ENCODE measurements at places on chromosomes 7 and 10.

DNA sequence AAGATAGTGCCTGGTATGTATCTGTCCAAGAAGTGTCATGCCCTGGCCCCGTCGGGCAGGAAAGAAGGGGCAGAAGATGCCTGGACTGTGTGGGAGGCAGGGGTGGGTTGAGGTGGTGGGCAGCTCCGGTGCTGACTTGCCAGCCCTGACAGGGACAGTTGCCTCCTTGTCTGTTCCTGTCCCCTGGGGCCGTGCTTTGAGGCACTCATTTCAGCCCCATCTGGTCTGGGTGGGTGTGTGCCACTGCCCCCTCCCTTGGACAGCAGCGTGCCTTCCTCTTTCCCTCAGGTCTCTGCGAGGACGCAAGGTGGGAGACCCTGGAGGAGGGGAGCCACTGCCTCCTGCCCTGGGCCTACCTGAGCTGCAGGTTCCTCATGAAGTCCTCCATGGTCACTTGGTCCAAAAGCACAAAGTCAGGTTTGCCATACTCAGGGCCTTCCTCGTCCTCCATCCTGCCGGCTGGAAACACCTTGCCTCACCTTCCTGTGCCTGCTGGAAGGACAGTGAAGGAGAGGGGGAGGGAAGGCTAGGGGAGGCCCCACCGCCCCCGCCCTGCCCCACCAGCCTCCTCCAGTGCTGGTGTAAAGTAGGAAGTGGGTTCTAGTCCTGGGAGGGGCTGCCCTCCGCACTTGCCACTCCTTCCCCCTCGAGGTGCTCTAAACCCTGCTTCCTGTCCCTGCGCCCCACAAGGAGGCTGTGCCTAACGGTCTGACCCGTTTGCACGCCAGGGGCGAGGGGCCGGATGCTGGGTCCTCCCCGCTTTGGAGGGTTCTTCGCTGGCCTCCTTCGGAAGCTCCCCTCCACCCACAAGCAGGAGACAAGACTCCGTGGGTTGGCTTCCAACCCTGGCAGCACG, at the start of gene MYO1G:
Gene MYO1G, minus strand, starts transcription at position 505 of the 856 bp plus-strand sequence. Its CDS starts 54 bp downstream, at position 451.
- DNase-seq: no peak

DNA sequence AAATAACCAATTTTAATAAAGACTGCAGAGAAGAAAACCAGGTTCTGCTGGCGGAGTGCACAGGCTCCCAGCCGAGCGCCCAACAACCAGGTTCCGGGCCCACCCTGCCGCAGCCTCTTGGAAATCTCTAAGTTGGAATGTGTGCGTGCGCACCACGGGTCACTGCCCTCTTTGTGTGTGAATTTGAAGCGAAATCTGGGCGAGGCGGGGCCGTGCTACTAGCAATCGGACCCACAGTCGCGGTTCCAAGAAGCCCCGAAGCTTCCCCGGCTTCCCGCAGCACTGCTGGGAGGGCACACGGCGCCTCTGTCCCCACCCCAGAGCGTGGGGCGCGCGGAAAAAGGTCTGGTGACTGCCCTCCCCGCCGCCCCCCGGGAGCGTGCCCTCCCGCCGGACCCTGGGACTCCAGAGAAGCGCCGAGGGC, 666 bp upstream of the MAP3K8 start:
- DNase-seq: peak; percentile 40

GRCh38 chr10:95350830-95351228, 60.0 kb upstream of the PDLIM1 start:
- DNase-seq: no peak

GRCh38 chr10:109978481-109978880, 29.3 kb upstream of the ADD3 start:
- DNase-seq: no peak

DNA sequence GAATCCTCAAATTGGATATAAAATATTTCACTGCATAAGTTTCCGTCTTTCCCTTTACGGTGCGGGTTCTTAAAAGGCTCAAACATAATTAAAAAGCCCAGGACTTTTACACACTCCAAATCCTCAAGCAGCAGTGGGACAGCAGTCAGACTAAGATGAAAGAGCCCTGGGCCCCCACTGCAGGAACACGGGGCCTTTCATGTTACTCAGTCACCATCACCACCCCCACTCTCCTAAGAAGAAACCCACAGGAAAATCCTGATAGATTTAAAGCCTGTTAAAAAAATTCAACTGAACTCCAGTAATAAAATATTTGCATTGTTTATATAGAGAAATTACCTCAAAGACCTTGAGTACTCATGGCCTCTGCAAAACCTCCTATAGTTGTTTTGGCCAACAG, 74.0 kb upstream of the TRIL start:
- no peak for DNase-seq

GRCh38 chr10:117249493-117250093, 8.7 kb downstream of the SLC18A2 start:
- no peak for DNase-seq
